Activated T-helper 17 cell treated with anti-CD3 and anti-CD28 coated beads, Interleukin-2, amount 50 U/mL, for 72 hours (primary cell): ENCODE measurements at places on chromosomes 2 and 18. TPM values are rescaled to one million over a fixed set of nuclear protein-coding genes. Genes with fewer than 3 reads are reported as not detected.

The TUBA4B gene
- total RNA-seq = not detected

The TNFAIP6 gene
- total RNA-seq = not detected

The ADCYAP1 gene
- not detected for total RNA-seq

The DSC2 gene
- total RNA-seq = not detected
